ENCODE measurements at places on chromosomes 2 and 18. TPM values are rescaled to one million over a fixed set of nuclear protein-coding genes. Genes with fewer than 3 reads are reported as not detected.

Gene RTN4
- 560 TPM for total RNA-seq

Gene PAIP2B
- total RNA-seq, result 1.5 TPM

Gene POMC
- 0.66 TPM for total RNA-seq

Gene RNU2-63P
- 268 TPM for total RNA-seq

Gene SERPINB11
- total RNA-seq, result not detected

Gene CLEC4F
- not detected for total RNA-seq

Gene DUSP19
- 5.1 TPM for total RNA-seq

Gene DAW1
- total RNA-seq, result not detected

Gene ZNF516
- total RNA-seq, result 32.7 TPM

Gene PRSS56
- not detected for total RNA-seq
